ENCODE measurements at places on chromosomes 12 and 14.

DNA sequence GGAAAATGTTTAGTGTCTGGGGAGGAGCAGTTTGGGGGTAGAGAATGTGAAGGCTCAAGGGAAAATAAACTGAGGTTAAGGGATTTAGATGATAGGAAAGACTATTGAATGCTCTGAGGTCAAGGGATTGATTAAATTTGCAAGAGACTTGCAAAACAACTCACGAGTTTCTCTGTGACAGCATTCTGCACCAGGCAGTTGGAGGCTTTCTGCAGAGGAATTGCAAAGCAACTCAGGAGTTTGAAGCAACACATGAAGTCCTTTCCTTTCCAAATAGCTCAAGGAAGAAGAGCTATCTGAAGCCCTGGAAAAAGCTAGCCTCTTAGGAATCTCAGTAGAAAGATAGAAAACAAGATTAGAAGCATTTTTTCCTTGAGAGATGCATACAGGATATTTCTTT, 23.9 kb downstream of the SLC7A8 start:
- DNase-seq, result no peak

GRCh38 chr12:56749359-56749758, 2.8 kb downstream of the PRIM1 start:
- DNase-seq, result no peak

DNA sequence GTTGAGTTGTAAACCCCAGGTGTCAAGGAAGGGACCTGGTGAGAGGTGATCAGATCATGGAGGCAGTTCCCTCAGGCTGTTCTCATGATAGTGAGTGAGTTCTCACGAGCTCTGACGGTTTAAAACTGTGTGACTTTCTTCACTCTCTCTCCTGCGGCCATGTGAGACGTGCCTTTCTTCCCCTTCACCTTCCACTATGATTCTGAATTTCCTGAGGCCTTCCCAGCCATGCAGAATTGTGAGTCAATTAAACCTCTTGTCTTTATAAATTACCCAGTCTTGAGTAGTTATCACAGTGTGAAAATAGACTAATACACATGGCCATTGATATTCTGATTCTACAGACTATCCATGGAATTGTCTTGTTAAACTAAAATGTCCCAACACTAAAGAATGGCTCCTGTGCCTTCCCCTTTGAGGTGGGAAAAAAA, 85.6 kb downstream of the SLC2A13 start:
- no peak for DNase-seq

DNA sequence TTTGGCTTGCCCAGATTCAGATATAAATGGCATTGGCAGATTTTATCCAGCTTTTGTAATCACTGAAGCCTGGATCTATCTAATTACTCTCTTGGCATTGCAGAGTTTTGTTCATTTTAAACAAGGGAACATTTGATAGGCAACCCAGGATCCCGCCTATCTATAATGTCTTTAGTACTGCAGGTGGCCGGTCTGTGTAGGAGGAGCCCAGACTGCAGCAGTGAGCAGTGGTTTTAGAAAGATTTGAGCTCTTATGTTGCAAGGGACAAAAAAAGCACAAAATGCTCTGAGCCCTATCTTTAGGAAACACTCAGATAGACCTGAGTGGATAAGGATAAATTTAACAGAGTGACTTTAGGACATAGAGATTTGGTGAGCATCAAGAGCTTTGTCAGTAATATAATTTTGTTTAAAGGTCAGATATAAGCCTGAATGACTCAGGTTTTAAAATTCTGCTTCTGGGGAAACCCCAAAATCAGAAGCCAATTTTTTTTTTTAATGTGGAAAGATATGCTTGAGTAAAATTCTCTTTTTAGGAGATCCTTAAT, 165.5 kb downstream of the SLC5A8 start:
- no peak for DNase-seq

- DNase-seq, result no peak
Measured at GRCh38 chr14:101959277-101959676, 5.1 kb upstream of the DYNC1H1 start.

GRCh38 chr12:56941299-56942017, 7.2 kb upstream of the SDR9C7 start:
- no peak for DNase-seq

DNA sequence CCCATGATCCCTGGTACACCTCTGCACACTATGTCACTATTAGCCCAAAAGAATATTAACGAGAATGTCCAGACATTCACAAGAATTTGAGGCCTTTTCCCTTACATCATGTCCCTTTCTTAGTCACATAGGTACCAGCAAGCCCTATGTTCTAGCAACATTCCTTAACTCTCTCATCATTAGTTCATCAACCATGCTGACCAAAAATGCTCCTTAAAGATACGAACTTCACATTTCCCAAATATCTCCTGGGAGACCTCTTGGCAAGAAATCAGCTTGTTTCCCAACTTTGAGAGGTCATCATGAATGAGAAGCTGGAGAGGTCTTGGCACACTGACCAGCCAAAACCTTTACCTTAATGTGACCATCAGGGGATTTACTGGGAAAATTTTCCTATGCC, 4.6 kb downstream of the SALL2 start:
- DNase-seq, result no peak

DNA sequence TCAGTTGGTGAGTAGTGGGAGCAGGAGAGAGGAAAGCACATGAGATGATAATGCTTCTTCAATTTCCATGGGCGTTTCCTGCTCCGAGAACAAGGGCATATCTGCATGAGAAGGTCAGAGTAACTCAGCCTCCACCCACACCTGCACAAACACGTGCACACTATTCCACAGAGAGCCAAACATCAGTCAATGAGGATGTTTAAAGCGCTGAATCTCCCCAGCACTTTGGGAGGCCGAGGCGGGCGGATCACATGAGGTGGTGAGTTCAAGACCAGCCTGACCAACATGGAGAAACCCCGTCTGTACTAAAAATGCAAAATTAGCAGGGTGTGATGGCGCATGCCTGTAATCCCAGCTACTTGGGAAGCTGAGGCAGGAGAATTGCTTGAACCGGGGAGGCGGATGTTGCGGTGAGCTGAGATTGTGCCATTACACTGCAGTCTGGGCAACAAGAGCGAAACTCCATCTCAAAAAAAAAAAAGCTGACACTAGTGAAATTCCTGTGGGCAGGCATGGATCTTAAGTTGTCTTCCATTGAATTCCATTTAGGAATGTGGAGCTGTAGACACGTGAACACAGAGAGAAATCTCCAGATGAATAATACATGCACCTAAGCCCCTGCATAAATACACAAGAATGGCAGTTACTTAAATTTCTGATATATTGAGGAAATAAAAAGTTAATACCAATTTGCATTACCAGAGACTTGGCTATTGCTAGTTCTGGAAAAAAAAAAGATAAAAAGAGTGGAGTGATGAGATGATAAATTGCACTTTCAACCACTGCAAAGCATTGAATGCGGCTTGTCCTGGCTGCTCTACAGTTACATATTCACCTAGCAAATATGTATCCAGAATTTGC, 1097.4 kb upstream of the TMEM132C start:
- no peak for DNase-seq

DNA sequence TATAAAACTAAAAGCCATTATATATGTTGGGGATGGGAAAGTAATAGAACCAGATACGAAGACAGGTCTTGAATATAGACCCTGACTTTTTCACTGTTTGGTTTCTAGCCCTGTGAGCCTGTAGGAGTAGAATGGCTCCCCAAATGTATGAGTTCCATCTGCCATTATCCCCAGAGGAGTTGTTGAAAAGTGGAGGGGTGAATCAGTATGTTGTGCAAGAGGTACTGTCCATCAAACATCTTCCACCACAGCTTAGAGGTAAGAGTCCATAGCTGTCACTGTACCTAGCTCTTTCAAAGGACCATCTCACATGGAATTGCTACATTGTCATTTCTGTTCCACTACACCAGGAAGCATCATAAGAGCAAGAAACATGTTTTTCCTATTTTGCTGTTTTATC, 1.1 kb downstream of the NCAPD2 start:
- DNase-seq, result no peak

DNA sequence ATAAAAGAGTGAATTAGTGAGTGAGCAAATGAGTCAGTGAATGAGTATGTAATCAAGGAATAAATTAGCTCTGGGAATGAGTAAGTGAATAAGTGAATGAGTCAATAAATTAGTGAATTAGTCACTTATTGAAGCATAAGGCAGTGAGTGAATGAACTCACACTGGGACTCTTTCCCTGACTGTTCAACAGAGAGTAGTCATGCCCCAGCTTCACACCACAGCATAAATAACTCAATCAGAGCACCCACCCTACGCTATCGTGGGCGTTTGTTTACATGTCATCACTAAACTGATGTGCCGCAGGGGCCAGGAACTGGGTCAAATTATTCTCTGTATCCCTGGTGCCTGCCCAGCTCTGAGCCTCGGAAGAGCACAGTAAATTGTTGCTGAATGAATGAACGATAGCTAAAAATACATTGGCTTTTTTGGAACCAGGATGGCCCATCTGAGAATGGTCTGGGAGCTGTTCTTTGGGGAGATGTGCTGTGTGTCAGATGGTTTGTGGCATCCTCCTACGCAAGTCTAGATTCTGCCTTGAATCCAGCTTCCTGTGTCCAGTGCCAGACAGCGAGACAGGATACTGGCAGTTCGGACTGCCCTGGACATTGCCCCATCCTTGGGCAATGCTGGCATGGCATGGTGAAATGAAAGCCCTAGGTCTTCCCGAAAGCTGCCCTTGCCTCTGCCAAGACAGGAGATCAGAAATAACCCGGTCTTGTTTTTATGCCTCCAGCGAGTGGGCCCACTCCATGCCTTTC, 98.0 kb upstream of the RTL1 start:
- DNase-seq, result no peak

DNA sequence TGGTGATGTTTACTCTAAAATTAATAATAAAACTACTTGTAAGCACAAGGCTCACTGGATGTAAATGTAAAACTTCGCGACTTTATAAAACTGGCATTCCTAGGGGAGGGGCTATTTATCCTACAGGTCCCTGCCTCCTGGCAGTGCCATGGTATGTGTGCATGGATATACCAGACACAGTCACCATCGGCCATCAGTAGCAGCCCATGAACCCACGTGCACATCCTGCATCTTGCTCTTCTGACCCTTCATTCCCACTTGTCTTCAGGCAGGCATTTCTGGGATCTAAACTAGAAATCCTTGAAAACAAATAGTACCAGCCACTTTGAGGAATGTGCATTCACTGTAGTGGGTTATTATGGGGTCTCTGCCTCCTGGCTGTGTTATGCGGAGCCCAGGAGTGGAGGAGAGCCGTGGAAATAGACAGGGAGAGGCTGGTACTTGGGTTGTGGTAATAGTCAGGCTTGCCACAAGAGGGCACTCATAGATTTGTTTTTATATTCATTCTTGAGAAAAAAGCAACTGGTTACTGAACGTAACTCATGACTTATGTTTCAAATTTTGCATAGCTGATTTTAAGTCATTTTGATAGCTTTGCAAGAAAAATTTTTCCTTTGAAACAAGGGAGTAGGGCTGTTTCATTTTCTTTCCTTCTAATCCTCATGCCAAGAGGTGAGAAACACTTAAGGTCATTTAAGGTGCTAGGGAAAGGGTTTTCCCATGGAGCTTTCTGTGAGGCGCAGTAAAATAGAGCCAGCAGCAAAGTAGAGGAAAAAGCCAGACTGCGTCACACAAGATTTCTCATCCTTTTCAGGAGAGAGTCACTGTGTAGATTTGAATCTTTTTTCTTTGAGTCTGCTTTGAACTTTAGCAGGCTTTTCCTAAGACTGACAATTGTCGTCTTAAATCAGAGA, 17.4 kb upstream of the GALNT16 start:
- DNase-seq, result no peak

DNA sequence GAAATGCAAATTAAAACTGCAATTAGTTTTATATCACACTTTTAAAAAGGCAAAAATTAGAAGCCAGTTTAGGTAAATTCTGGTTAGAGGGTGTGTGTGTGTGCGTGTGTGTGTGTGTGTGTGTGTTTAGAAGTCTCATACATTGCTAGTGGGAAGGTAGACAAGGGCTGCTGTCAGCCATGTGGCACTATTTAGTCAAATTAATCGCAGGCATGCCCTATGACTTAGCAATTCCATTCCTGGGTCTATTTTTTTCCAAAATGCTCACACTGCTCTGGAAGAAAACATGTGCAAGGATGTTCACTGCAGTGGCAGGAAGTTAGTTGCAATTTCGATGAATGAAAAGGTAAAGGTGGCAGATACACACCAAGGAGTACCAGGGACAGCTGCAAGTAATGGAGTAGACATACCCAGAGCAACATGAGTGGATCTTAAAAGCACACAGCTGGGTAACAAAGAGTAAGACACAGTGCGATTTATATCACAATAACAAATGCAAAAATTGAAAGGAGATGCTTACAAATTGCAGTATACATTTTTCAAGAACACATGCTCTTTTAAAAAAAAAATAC, 11.6 kb downstream of the CAPZA3 start:
- no peak for DNase-seq

DNA sequence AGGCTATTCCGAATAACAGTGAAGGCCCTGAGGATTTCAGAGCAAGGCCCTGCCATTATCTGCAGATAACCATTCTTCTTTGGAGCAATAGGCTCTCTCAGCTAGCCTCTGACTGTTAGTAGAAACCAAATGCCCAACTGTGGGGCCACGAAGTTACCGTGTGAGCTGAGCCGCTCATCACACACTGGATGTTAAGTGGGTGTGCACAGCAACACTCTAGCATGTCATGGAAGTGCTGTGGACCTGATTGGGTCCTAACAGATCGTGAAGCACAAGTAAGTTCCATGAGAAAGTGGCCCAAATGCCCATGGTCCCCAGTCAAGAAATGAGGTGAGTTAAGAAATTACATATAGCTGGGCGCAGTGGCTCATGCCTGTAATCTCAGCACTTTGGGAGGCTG, 190.4 kb downstream of the ALG10 start:
- no peak for DNase-seq

- DNase-seq, result no peak
Measured at GRCh38 chr12:103600967-103601728, 14.1 kb downstream of the STAB2 start.

DNA sequence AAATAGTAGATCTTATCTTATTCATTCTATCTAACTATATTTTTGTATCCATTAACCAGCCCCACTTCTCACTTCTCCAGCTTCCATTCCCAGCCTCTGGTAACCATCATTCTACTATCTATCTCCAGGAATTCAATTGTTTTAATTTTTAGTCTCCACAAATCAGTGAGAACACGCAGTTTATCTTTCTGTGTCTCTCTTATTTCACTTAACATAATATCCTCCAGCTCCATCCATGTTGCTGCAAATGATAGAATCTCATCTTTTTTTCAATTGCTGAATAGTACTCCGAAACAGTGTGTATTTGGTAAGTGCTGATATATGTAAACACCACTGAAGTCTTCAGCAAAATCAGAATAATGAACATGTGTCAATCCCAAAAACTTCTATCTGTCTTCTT, 587.2 kb upstream of the ATP2B1 start:
- no peak for DNase-seq

- no peak for DNase-seq
Measured at GRCh38 chr12:6219980-6220379, 19.8 kb downstream of the CD9 start.

GRCh38 chr12:110079477-110080400, 31.4 kb upstream of the C12orf76 start:
- peak; percentile 51 for DNase-seq

- no peak for DNase-seq
Measured at GRCh38 chr12:14613718-14614117, 46.0 kb upstream of the PLBD1 start.

- no peak for DNase-seq
Measured at GRCh38 chr14:90839024-90839888, 23.0 kb upstream of the TTC7B start.

Measured in T-helper 22 cell (primary cell).